ENCODE measurements at places on chromosomes 5 and 9.
A peak's percentile ranks its signal among the peaks of the same experiment; 100 is the strongest.

GRCh38 chr5:57598097-57598496, 115.5 kb upstream of the ACTBL2 start:
- DNase-seq, result no peak

GRCh38 chr5:52878656-52879055, 90.9 kb downstream of the ITGA1 start:
- peak; percentile 26 for DNase-seq

DNA sequence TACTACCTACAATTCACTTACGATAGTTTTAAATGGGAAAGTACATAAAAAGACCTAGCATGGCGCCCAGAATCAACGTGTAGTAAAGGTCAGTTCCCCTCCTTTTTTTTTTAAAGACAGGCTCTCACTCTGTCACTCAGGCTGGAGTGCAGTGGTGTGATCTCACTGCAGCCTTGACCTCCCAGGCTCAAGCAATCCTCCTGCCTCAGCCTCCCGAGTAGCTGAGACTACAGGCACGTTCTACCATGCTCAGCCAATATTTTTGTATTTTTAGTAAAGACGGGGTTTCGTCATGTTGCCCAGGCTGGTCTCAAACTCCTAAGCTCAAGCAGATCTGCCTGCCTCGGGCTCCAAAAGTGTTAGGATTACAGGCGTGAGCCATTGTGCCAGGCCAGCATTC, 40.7 kb upstream of the MTMR12 start:
- DNase-seq, result no peak

GRCh38 chr5:62650197-62650596, 71.6 kb downstream of the LRRC70 start:
- no peak for DNase-seq

- DNase-seq, result no peak
Observed at GRCh38 chr9:77677397-77677796, 29.3 kb upstream of the GNA14 start.

DNA sequence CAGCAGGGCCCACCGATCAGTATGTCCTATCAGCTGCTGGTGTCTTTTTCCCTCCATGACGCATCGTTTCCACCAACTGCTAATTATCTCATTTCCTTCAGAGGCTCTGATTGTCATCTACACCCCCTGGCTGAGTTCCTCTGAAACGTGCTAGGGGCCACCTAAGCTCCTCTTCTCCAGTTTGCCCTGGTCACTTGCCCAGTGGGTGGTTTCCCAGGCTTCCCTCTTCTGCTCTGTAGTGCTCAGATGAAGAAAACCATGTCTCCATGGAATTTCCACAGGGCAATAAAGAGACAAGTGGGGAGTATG, 65.3 kb downstream of the TSTD2 start:
- DNase-seq, result peak; percentile 80

DNA sequence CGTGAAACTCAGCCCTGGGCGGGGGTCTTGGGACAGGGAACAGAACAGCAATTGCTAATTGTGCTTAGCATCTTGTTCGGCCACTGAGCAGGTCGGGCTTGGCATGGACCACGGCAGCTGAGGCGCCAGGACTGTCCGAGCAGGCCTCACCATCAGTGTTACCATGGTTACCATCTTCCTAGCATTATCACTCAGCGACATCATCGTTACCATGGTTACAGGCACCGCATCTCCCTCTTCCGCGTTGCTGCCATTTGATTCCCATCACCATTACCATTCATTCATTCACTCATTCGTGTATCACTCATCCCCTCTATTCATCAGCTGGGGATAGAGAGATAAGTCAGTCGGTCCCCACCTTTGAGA, 81.0 kb upstream of the ZBTB43 start:
- no peak for DNase-seq

All from hematopoietic multipotent progenitor cell treated with erythropoietin and hydrocortisone succinate and interleukin-3 and kit ligand, for 6 days (in vitro differentiated cells).